ENCODE measurements at places on chromosomes 7 and 10. TPM values are rescaled to one million over a fixed set of nuclear protein-coding genes. Genes with fewer than 3 reads are reported as not detected.

Gene HOXA13
- total RNA-seq, result not detected

- no peak for DNase-seq
Observed at GRCh38 chr7:1106063-1106792, 18.3 kb downstream of the GPER1 start.

DNA sequence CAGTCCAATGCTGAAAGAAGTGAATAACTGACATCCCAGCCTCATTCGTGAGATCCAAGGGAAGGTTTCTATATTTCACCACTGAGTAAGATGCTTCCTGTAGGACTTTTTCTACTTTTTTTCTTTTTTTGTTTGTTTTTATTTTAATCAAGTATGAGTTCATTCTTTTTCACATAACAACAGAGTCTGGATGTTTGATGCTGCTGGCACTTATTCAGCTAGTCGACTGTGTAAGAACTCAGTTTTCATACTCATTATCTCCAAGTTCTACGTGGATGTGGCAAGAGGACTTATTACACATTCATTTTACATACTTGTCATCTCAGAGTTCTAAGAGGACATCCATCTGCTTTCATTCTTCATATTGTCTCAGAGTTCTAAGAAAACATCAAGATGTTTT, 86.9 kb downstream of the CPXM2 start:
- no peak for DNase-seq

DNA sequence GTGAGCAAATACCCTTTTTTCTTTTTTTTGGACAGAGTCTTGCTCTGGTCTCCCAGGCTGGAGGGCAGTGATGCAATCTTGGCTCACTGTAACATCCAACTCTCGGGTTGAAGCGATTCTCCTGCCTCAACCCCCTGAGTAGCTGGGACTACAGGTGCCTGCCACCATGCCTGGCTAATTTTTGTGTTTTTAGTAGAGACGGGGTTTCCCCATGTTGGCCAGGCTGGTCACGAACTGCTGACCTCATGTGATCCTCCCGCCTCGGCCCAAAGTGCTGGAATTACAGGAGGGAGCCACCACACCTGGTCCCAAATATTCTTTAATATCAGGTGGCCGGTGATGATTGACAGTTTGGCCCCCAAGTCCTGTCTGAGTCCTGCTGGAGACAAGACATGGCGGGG, 6.6 kb downstream of the LAT2 start:
- no peak for DNase-seq

- no peak for DNase-seq
Observed at GRCh38 chr10:125055446-125055845, 104.9 kb downstream of the CTBP2 start.
